ENCODE measurements at places on chromosomes 11 and 22.

- DNase-seq, result no peak
Observed at GRCh38 chr22:19292458-19293230, 1.1 kb upstream of the CLTCL1 start.

DNA sequence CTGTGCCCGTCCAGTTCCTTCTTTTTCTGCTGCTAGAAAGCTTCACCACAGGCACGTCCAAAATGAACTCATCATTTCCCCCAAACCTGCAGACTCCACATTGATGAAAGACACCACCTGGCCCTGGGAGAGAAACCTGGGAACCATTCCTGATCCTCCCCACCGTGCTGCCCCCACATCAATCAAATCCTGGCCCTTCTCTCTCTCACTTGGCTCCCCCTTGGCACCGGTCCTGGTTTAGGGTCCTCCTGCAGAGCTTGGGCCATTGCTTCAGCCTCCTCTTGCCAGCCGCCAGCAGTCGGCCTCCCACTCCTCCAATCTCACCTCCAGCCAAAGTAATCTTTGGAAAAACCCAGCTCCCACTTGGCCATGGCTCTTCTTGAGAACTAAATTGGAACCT, 38.5 kb downstream of the RIBC2 start:
- DNase-seq, result no peak

DNA sequence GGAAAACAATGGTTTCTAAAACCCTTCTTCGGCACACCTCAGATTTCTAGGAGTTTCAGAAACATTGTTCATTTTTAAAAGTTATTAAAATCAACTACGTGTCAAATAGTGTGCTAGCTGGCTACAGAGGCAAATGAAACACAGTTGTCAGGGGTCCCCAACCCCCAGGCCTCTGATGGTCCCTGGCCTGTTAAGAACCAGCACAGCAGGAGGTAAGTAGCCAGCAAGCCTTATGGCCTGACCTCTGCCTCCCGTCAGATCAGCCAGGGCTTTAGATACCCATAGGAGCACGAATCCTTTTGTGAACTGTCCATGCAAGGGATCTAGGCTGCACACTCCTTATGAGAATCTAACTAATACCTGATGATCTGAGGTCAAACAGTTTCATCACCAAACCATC, 648.2 kb downstream of the FAM181B start:
- DNase-seq, result no peak

DNA sequence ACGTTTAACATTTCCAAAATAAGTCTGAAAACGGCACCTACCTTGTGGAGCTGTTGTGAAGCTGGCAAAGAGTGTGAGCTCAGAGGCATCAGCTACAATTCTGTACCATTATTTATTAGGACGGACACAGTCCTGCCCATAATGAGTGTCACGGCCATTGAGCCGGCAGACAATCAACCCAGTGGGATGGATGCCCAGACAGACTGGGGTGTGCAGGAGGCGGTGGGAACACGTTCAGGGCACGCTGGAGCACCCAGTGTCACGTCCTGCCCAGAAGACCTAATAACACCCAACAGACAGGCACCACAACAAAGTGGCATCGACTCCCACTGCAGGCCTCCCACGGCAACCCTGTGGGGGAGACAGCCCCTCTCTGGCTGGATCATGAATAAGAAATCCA, 34.5 kb downstream of the TPST2 start:
- DNase-seq, result no peak

GRCh38 chr11:1397862-1398527, 8.3 kb downstream of the BRSK2 start:
- DNase-seq, result no peak

GRCh38 chr11:122721201-122721963, 65.9 kb downstream of the UBASH3B start:
- DNase-seq, result no peak

- no peak for DNase-seq
Observed at GRCh38 chr11:69010361-69010891, 2.6 kb downstream of the MRGPRF start.

DNA sequence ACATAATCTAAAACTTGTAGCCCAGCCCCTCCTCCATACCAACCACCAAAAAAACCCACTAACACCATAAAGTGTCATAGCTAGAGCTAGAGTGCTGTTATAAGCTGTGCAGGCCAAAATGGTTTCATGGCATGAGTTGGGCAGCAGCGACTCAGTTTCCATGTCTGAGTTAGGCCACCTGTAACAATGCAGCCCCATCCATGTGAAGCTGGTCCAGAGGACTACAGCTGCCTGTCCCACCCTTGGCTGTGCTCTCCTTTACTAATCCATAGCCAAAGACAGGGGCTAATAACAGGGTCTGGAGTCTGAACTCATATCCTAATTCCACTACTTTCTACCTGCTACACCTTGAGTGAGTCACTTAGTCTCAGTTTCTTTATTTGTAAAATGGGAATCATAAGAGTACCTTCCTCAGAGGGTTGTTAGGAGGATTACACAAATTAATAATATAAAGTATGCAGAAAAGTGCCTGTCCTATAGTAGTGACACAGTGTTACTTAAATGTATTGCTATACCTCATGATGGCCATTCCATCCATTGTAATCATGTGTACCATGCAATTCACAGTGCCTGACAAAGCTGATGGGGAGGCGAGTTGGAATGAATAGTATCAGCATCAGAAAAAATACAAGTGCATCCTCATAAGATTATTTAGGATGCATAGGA, 20.6 kb downstream of the KCNQ1OT1 start:
- no peak for DNase-seq

GRCh38 chr11:72676861-72677341, 2.7 kb upstream of the PDE2A start:
- DNase-seq, result peak; percentile 22

DNA sequence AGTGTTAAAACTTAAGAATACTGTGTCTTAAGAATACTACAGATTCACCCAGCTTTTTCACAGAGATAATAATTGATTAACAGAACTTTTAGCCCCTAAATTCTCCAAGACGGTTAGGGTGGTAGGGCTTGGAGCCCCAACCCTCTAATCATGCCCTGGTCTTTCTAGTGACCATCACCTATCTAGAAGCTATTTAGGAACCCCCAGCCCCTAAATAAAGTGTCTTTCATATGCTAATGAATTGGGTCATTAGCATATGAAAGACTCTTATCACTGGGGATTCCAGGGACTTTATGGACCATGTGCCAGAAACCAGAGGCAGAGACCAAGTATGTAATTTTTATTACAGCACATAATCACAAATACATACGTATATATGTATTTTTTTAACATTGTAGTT, 999.7 kb upstream of the RAG2 start:
- no peak for DNase-seq

GRCh38 chr11:75272391-75272790, 31.8 kb downstream of the TPBGL start:
- no peak for DNase-seq

DNA sequence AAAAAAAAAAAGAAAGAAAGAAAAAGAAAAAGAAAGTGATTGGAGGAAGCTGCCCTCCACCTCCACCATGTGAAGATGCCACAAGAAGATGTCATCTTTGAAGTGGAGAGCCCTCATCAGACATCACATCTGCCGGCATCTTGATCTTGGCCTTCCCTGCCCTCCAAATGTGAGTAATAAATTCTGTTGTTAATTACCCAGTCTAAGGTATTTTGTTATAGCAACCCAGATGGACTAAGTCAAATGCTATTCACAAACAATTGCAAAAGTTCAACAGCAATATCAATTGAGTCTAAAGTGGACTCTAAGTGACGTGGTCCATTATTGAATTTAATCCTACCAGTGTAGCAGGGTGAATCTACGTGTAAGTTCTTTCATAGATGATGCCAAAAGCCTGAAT, 55.9 kb upstream of the NUP160 start:
- no peak for DNase-seq

- DNase-seq, result no peak
Observed at GRCh38 chr11:82003671-82004515, 729.8 kb downstream of the FAM181B start.

DNA sequence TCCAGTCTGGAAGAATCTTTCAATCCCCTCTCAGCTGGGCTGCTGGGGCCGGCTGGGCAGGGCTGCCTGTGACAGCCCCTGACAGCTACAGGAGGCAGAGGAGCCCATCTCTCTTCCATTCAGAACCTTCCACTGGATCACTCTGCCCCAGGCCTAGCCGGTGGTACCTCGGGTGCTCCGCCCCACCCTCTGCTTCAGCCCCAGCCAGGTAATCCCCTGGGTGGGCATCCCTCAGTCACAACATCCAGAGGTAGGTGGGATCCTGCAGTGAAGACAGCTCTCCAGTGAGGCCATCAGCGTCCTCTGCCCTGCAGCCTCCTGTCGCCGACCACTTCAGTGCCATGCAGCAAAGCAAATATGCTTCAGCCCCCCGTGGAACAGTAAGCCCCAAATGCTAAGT, 223.7 kb downstream of the DSCAML1 start:
- no peak for DNase-seq

- no peak for DNase-seq
Observed at GRCh38 chr22:41582694-41583093, 6.9 kb downstream of the PMM1 start.

- no peak for DNase-seq
Observed at GRCh38 chr11:86570020-86570419, 102.4 kb downstream of the ME3 start.

DNA sequence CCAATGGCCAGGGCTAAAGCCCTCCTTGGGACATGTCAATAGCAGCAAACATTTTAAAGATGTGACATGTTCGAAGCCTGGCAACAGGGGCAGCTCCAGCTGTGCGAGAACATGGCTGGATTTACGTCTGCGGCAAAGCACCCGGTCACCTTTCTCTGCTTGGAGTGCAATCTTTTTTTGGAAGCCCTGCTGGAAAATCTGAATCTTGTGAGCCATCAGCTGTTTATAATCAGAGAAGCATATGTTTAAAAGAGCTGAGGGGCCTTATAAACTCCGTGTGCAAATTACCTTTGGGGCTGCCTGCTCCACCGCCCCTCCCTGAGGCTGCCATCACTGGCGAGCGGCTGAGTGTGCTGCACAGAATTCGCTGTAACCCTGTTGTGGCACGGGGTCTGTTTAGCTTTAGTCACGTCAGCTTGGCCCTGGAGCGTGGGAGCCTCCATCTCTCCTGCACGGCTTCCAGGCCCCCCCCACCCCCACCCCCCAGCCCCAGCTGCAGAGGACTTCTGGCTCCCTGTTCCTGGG, 9.0 kb upstream of the KCNQ1OT1 start:
- DNase-seq, result no peak

DNA sequence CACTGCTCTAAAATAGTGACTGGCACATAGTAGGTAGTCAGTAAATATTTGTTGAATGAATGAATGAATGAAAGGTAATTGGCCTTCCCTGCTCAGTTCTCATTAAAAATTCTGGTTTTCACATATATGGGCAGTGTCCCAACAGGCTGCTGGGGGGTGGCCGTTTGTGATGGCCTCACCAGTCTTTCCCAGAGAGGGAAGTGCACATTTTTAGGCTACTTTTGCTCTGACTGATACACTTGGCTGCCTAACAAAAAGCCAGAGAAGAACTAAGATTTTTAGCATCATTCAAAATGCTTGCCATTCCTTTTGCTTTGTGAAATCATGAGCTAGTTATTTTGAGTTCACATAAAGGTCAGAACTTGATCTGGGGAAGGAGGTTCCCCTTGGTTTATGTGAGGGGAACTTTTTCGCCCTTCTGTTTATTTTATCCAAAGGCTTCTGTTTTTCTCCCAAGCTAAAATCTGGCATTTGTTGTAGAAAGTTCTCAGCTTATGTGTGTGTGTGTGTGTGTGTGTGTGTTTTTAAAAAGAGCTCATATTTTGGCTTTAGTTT, 83.1 kb downstream of the PTPRJ start:
- no peak for DNase-seq

DNA sequence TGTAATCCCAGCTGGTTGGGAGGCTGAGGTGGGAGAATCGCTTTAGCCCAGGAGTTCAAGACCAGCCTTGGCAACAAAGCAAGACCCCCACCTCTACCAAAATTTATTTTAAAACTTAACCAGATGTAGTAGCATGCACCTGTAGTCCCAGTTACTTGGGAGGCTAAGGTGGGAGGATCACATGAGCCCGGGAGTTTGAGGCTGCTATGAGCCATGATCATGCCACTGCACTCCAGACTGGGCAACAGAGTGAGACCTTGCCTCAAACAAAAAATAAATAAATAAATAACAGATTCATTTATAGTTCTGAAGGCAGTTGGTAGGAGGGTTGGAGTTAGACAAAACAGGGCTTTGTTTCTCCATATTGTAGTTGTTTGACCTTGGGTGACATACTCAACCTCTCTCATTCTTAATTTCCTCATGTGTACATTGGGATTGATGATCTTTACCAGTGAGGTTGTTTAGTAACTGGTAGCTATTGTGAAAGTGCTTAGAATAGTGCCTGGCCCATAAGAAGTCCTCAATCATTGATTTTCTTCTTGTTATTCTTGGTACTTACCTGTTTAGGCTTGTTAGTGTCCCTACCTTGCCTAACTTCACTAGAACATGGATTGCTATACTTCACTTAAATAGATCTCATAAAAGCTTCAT, 79.1 kb downstream of the EMSY start:
- DNase-seq, result no peak

- DNase-seq, result no peak
Observed at GRCh38 chr11:36500315-36500721, 9.8 kb downstream of the TRAF6 start.

- DNase-seq, result no peak
Observed at GRCh38 chr11:102868339-102868738, 6.4 kb downstream of the MMP12 start.

DNA sequence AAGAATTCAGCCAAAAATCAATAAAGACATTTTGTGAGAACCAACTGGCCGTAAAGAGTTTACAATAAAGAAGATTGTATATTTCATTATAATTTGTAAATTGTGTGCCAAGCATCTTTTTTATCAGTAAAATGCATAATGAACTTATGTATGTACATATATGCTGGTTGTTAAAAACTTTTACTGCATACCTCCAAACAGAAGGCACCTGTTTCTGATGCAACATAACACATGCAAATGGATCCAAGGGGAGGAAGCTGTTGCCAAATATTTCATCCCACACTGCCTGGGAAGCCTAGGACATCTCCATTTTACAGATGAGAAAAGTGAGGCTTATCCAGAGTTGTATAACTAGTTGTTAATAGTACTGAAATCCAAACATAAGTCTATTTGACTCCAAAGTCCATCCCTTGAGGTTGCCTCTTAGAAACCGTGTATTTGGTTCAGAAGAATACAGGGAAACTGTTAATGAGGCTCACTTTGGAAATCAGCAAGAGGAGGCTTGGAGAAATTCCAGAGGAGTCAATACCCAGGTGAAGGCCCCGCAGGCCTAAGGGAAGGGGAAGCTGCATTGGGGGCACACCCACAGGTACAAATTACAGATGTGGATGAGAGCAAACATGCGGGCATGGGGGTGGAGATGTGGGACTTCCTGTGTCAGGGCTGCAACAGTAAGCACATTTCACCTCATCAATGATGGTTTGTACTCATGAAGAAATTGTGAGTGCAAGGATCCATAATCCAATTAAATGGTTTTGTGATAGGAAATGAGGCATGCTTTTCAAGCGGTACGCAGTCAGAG, 51.1 kb downstream of the RCN1 start:
- DNase-seq, result no peak

- no peak for DNase-seq
Observed at GRCh38 chr11:18366286-18366685, 28.1 kb upstream of the LDHA start.

DNA sequence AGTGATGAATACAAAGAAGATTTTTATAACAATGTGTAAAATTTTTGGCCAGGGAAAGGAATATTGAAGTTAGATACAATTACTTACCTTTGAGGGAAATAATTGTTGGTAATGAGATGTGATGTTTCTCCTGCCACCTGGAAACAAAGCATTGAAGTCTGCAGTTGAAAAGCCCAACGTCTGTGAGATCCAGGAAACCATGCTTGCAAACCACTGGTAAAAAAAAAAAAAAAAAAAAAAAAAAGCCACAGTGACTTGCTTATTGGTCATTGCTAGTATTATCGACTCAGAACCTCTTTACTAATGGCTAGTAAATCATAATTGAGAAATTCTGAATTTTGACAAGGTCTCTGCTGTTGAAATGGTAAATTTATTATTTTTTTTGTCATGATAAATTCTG, 5.3 kb downstream of the BIRC3 start:
- no peak for DNase-seq
